ENCODE measurements at places on chromosomes 3 and 15. TPM values are rescaled to one million over a fixed set of nuclear protein-coding genes. Genes with fewer than 3 reads are reported as not detected.

- H3K27ac ChIP-seq, result no peak overlapping the region
- no peaks in the 10 kb centered on the region for H3K27me3 ChIP-seq
- no peak for DNase-seq
- H3K4me3 ChIP-seq, result no peak overlapping the region
- H3K36me3 ChIP-seq, result no peaks in the 10 kb centered on the region
Observed at GRCh38 chr3:42340466-42340865, 69.9 kb downstream of the LYZL4 start.

- peak overlapping the region; percentile 73 for H3K27ac ChIP-seq
- H3K4me1 ChIP-seq, result peaks cover 50% of the 10 kb centered on the region
- no peak for DNase-seq
- H3K4me3 ChIP-seq, result peak overlapping the region; percentile 45
- H3K36me3 ChIP-seq, result peaks cover 23% of the 10 kb centered on the region
- no peaks in the 10 kb centered on the region for H3K27me3 ChIP-seq
Observed at GRCh38 chr15:89806210-89806558, 8.5 kb downstream of the ANPEP start.

LDHAL6B gene
- total RNA-seq, result not detected

- no peak for DNase-seq
- no peaks in the 10 kb centered on the region for H3K27me3 ChIP-seq
- H3K4me3 ChIP-seq, result no peak overlapping the region
Observed at GRCh38 chr15:57554812-57555179, 36.9 kb upstream of the MYZAP start.

- no peaks in the 10 kb centered on the region for H3K36me3 ChIP-seq
- DNase-seq, result no peak
- no peaks in the 10 kb centered on the region for H3K4me1 ChIP-seq
- no peak overlapping the region for H3K27ac ChIP-seq
- H3K4me3 ChIP-seq, result no peak overlapping the region
Observed at GRCh38 chr3:40624189-40624769, 99.5 kb downstream of the ZNF621 start.

GRCh38 chr15:81567924-81568323 is 193.9 kb upstream of the TMC3 start:
- H3K27ac ChIP-seq, result no peak overlapping the region
- H3K27me3 ChIP-seq, result no peaks in the 10 kb centered on the region
- no peaks in the 10 kb centered on the region for H3K36me3 ChIP-seq
- no peaks in the 10 kb centered on the region for H3K4me1 ChIP-seq

- H3K4me3 ChIP-seq, result no peak overlapping the region
- no peak for DNase-seq
- H3K36me3 ChIP-seq, result no peaks in the 10 kb centered on the region
- no peak overlapping the region for H3K27ac ChIP-seq
- H3K4me1 ChIP-seq, result no peaks in the 10 kb centered on the region
Observed at GRCh38 chr3:46162975-46163555, 45.0 kb downstream of the CCR1 start.

DNA sequence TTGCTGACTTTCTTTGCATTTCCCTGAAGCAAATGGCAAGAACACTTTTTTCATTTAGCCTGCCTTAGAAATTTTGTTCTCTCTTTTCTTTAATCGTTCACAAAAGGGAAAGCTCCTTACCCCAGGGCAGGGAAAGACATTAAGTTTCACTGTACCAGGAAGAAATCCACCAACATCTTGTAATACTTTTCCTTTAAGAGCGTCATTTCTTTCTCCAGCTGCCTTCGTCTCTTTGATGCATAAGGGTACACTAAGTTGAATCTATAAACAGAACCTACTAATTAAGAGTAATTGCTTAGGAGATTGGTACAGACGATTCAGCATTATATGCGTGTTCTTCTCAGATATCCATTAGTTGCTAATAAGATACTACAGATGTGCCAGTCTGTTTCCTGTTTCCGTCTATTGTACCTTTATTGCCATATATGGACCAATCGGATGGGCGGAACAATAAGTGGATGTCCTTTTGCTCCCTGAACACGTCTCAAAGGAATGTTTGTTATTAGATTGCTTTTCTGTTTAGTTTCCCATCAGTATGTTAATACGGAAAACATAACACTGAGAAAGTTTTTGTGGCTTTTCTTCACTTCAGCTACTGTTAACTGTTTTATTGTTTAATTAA is 276.7 kb upstream of the RARB start:
- no peak overlapping the region for H3K27ac ChIP-seq
- DNase-seq, result no peak
- no peaks in the 10 kb centered on the region for H3K27me3 ChIP-seq
- H3K36me3 ChIP-seq, result no peaks in the 10 kb centered on the region
- no peaks in the 10 kb centered on the region for H3K4me1 ChIP-seq
- no peak overlapping the region for H3K4me3 ChIP-seq

LMAN1L gene
- total RNA-seq, result not detected

GRCh38 chr15:79897380-79897678 is 515 bp upstream of the MTHFS start:
- H3K36me3 ChIP-seq, result no peaks in the 10 kb centered on the region
- H3K4me3 ChIP-seq, result peak overlapping the region; percentile 78
- peaks cover 45% of the 10 kb centered on the region for H3K4me1 ChIP-seq
- peak overlapping the region; percentile 97 for H3K27ac ChIP-seq
- no peaks in the 10 kb centered on the region for H3K27me3 ChIP-seq

GOLGA6L10 gene
- 0.22 TPM for total RNA-seq

All from right lobe of liver (tissue), 6 donors.